Activated CD4-positive, alpha-beta T cell treated with anti-CD3 and anti-CD28 coated beads, Interleukin-2, Interleukin-6, amounts not matched to agents 100 ng/mL and 50 ng/mL, durations not matched to agents 16 hours and 8 hours (primary cell): ENCODE measurements at places on chromosomes 12 and 14.

- no peak for DNase-seq
Observed at GRCh38 chr12:77980782-77981181, 150.1 kb downstream of the NAV3 start.

DNA sequence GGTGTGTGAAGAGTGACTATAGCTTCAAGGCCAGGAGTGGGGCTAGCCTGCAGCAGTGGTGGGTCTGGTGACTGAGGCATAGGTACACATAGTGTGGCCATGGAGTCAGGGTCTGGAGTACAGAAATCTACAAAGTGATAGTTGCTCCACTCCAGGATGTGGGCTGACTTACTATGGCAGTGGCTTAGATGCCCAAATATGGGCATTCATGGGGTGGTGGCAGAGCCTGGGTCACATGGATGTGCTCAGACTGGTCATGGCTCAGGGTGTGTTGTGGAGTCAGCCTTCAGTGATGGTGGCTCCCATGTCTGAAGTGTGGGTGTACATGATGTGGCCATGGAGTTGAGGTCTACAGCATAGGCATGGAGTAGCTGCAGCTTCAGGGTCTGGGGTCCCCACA lies 27.3 kb downstream of the CLEC6A start:
- DNase-seq, result peak; percentile 3

DNA sequence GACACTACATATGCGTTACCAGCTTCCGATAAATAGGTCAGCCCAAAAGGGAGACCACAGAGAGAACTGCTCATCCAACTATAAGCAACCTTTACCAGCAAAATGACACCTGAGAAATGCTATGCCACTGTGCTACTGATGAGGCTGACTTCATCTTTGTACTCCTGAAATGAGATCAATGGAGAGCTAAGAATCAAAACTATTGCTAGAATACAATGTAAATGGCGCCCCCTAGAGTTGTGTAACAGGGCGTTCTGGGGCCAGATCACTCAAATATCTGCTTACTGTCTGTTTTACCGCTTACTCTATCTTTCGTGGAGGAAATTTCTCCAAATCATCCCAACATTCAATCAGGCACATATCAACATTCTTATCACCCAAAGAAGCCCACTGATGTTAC lies 4.6 kb downstream of the ZNF384 start:
- peak; percentile 83 for DNase-seq

DNA sequence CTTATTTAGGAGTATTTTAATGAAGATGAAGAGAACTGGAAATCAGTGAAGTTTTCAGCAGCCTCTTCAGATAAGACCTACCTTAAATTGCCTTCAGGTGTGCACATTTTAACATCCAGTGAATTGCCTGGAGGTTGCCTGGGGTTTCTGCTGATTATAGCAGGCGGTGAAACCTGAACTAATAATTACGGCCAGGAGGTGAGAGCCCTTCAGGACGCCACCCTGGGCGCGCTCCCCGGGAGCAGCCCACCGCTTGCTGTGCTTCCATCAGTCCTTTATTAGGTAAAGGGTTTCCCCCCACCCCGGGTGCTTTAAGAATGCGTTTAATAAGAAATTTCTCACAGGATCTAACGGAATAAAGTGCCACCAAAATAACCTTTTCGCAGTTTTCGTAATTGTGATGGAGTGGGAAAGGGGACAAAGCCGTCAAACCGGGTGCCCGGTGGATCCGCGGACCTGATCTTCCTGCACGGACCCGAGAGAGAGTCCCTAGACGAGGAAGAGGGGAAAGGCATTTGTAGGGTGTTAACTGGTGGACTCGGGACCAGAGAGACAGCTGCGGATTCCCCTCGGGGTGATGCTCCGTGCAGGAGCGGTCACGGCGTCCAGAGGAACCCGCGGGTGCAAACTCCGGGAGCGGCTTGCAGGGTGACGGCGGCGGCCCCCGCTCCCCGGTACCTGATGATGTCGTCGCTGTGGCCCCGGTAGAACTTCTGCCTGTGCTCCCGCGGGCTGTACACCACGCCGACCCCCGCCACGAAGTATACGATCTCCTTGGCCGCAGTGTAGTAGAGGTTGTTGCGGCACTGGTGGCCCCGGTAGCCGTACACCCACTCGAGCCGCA lies 902 bp downstream of the EML5 start:
- DNase-seq, result peak; percentile 12

DNA sequence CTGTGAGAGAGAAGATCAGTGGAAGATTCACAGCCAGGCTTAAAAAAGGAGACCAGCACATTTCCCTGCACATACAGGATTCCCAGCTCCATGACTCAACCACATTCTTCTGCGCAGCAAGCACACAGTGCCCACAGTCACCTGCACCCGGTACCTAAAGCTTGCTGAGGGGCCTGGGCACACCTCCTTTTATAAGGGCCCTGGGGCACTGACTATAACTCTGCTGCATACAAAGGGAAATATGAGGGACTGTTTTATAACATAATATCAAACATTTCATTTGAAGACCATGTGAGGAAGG lies 322.9 kb downstream of the DAD1 start:
- no peak for DNase-seq

- no peak for DNase-seq
Observed at GRCh38 chr14:96470331-96470730, 31.9 kb upstream of the PAPOLA start.

DNA sequence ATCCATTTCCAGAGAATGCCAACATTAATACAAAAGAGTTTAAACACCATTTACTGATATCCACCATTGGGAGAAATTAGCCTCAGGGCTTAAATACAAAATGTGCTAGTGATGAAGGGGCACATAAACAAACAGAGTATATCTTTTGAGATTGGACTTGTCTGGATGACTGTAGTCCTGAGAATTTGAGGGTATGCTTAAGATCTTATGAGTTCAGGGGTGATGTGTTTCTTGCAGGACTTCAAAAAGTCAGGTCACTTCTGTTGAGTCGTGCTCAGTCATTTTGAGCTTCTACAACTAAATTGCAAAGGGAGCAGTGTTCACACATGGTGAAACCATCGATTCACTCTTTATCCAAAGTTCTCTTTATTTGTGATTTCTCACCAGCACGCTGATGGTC lies 425.7 kb downstream of the ATP23 start:
- no peak for DNase-seq

GRCh38 chr14:91350813-91351511 lies 66.7 kb downstream of the CCDC88C start:
- DNase-seq, result peak; percentile 86

DNA sequence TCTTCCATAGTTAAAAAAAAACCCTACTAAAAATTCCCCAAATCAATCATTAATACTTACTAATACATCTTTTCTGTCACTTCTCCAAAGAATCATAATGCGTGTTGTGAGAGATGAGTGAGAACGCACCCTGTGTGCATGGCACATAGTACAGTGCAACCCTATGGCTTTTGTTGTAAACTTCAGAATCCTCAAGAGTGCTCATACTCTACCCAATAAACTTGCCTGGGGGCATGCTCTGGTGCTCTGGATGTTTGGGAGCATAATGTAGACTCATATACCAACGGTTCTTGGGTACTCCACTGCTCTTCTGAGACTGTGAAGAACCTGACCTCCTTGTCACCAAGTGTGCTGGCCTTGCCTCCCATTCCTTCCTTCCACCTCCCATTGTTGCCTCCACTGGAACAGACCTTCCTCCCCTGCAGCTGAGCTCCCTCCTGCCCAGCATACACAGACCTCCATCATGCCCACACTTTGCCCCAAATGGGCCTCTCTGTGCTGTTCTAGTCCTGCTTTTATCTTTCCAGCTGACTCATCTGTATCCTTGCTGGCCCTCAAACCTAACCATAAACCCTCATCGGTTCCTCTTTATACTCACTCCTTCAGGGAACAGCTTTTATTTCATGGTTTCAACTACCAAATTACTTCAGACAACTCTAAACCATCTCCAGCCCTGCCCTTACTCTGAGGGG lies 8.9 kb downstream of the DCP1B start:
- DNase-seq, result peak; percentile 67

DNA sequence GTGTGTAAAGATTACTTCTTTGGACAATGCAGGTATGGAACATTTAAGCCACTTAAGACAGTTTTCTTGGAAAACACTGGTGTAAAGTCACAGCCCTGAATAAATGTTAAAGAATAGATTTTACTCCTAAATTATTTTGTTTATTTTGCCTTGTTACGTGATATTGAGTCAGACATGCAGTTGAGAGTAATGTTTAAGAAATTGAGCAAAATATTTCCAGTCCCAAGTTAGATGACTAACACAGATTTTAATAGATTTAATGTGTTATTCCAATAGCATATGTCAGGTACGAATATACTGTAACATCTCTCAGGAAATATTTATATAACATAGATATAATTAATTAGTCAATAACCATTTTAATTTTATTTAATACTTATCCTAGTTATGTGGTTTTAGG lies 1361.7 kb downstream of the FSCB start:
- no peak for DNase-seq

- DNase-seq, result no peak
Observed at GRCh38 chr12:71125515-71125914, 32.3 kb downstream of the TSPAN8 start.

- DNase-seq, result no peak
Observed at GRCh38 chr12:3990501-3991280, 117.5 kb upstream of the PARP11 start.

GRCh38 chr12:22477166-22477893 lies 67.0 kb downstream of the C2CD5 start:
- DNase-seq, result no peak

DNA sequence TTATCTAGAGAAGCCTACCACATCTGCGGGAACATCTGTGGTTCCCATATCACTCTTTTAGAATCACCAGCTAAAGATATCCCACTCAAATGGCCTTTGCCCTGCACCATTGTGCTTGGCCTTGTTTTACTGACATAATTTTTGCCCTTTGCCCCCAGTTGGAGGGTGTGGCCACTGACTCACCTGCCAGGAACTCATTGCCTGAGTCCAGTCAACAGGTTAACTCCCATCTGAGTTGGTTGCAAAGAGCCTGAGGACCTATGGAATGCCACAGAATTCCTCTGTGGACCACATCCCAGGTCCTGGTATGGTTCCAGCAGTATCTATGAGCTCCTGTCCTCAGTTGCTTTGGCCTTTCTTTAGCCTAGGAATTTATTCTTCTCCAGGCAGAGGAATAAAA lies 55.7 kb upstream of the PTGR2 start:
- DNase-seq, result no peak

DNA sequence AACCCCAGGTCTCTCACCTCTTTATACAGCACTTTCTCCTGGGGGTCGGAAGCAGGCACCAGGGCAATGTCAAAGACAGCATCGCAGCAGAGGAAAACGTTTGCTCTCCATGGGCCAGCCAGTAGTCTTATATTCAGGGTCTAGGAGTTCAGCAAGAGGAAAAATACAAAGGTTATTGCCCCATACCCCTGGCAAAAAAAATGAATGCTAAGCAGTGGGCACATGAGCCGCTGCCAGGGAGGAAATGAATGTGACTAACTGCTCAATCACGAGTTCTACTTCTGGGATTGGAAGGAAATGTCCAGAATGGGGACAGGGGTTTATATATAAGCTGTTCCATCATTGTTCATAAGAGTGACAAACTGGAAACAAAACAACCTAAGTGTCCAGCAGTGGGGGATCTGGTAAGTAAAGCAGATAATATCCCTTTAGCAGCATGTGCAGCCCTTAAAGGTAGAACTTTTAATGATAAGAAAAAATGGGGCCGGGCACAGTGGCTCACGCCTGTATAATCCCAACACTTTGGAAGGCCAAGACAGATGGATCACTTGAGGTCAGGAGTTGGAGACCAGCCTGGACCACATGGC lies 53.8 kb downstream of the PHETA1 start:
- no peak for DNase-seq

GRCh38 chr12:94140556-94140955 lies 7.8 kb upstream of the PLXNC1 start:
- DNase-seq, result peak; percentile 69

GRCh38 chr12:38850461-38850860 lies 54.9 kb downstream of the CPNE8 start:
- no peak for DNase-seq

DNA sequence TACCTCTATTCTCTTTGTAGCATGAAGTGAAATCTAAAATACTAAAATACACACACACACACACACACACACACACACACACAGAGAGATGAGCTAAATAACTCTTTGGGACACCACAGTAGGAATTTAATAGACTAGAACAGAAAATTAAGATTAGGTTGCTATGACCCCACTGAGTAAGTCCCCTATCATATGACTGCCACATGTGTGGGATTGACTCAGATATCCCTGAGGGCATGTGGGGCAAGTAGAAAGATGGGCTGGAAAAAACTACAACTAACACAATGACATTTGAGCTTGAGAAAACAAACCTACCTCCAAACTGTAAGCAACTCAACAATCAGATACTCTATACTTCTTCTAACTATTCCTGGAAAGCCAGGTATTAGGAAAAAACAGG lies 27.0 kb downstream of the SLC25A21 start:
- DNase-seq, result no peak

DNA sequence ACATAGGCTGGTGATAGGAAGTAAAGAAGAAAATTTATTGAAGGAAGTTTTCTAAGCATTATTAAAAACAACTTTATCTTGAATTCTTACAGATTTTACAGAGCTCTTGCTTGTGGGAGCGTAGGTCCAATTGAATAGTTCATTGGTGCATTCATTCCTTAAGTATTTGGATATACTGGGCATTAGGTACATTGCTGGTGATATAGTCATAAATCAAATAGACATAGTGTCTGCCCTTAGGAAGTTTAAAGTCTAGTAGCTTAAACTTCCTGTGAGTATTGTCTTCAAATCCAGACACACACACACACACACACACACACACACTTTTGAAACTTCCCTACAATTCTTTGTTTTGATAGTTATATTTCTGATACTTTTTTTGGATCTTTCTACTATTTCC lies 226.7 kb downstream of the FUT8 start:
- DNase-seq, result no peak

- no peak for DNase-seq
Observed at GRCh38 chr12:92108651-92109050, 37.0 kb downstream of the BTG1 start.

DNA sequence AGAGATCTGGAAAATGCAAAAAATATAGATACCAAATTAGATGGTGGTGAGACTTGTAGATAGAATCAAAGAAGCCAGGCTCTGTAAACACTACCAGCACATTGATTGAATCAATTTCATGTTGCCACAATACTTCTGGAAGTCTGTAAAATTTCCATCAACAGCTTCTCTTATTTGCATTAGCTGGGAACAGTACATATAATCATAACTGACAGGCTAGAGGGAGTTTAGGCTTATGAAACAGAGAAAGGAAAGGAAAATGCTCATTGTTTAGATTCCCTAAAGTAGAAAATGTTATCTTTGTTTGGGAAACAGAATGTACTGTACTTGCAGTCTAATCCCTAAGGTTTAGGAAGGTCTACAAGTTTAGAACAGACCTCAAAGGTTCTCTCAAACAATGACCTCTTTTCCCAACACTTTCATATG lies 335.2 kb downstream of the CEP128 start:
- no peak for DNase-seq

GRCh38 chr14:51331486-51332367 lies 91.7 kb downstream of the TMX1 start:
- DNase-seq, result no peak

DNA sequence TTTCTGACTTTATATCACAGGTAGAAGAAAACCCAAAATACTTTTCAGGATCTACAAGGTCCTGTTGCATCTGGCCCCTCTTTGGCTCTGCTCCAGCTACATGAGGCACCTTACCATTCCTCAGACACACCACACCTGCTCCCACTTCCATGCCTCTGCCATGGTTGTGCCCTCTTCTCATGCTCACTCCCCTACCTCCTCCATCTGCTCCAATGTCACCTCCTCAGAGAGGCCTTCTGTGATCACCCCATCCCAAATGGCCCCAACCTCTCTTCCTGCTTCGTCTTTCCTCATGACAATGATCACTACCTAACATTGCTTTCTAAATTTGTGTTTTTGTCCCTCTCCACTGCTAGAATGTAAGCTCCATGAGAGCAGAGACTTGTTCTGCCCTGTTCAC lies 174.3 kb downstream of the ANO2 start:
- DNase-seq, result no peak
